ENCODE measurements at places on chromosomes 5 and 9.

DNA sequence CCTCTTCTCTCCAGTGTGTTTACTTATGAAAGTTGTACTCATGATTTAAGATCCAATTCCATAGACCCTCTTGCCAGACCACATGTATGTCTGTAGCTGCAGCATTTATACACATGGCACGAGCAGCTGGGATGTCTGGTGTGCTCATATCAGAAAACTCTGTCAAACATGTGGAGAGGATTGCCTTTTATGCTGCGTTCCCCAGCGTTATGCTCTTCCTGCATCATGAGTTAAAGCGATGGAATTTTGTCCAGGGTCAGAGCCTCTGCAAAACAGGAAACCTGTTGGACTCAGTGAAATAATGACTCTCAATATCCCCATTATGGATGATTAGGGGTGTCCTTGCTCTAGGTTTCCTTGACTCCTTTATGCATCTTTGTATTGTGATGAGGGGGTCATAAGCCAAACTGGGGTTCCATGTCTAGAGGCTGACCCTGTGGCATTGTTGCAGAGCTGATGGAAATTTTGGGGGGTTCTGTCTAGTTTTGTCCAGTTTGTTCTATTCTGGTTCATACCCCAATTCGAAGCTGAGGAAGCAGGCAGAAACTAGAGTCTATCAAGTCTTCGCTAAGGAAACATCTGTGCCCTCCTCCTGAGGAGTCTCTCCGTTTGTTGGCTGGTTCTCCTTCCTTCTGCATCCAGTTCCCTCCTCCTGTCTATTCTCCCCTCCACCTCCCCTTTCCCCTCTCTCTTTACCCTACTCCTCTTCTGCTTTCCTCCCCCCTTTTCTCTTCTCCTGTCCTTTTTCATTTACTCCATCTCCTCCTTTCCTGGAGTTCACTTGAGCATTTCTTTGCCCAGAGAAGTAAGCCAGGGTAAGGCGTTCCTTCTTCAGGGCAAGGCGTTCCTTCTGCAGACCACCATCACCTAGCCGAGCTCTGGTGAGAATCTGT is 252.8 kb downstream of the MAST4 start:
- no peak for DNase-seq

DNA sequence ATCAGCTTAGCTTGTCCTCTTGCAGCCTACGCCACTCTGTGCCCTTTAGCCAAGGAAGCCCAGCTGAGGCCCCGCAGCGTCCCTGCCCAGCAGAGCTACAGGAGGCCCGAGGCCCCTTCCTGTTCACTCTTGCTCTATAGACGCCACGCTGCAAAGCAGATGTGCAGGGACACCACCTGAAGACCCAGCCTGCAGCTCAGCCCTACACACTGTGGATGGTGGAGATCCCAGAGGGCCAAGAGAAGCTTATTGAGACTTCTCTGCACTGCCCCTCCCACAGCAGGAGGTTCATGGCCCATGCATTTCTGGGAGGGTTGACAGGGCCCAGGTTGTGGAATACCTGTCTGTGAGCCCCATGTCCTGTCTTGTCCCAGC is 33.6 kb downstream of the IRF1 start:
- DNase-seq, result no peak

DNA sequence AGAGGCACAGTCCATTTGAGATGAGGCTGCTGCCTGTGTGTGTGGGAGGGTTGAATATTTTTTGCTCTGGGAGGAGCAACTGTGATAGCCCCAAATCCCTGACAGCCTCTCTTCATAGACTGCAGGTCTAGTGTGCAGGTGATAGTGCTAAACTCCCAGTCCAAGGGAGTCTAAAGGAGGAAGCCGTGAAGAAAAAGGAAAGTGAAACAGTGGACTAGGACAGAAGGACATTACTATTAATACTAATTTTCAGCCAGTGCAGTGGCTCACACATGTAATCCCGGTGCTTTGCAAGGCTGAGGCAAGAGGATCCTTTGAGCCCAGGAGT is 295.0 kb downstream of the PDE4D start:
- DNase-seq, result no peak

DNA sequence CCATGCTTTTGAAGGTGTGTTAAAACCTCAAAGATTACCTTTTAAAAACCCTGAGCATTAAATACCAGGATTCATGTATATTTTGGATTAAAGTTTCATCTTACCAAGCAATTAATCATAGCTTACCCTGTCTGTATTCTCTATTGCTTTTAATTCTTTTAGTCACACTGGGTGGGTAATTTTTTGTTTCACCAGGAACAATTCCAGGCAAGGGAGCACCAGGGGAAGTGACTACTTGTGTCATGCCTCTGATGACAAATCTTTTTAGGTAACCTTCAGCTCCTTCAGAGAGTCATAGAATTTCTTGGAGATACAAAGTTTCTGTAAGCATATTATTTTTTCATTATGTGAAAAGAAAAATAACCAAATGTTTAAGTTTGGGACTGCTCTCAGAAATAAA is 33.4 kb upstream of the ANXA1 start:
- no peak for DNase-seq

GRCh38 chr5:138385660-138386059 is 33.2 kb downstream of the KDM3B start:
- DNase-seq, result no peak

DNA sequence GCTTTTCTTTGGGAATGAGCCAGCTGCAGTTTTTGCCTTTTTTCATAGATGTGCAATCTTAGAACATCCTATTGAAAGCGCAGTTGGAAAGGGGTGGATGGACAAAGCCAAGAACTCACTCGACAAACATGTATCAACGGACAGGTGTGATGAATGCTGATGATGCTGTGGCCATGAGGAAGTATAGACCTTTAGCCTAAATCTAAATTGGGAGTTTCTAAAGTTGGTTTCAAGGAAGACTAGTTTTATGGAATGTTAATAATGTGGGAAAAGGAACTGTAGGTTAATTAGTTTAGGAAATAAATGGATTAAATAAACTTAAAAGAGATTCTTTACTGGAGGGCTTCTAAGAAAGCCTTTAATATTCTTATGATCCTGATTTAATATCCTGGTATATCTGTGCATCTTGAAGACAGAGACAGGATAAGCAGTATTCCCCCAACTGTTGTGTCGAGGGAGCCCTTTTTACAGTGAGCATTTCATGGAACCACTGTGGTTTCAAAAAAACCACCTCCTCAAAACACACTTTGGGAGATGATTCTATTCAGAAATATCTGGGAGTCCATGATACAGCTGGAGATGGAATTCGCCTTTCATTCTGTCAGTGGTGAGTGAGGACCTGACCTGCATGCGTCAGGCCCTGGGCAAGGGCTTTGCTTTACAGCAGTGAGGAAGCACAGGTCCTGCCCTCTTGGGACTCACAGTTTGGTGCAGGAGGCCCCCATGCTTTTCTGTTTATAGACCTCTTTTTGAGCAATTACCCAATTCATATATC is 82.6 kb downstream of the AOPEP start:
- no peak for DNase-seq

DNA sequence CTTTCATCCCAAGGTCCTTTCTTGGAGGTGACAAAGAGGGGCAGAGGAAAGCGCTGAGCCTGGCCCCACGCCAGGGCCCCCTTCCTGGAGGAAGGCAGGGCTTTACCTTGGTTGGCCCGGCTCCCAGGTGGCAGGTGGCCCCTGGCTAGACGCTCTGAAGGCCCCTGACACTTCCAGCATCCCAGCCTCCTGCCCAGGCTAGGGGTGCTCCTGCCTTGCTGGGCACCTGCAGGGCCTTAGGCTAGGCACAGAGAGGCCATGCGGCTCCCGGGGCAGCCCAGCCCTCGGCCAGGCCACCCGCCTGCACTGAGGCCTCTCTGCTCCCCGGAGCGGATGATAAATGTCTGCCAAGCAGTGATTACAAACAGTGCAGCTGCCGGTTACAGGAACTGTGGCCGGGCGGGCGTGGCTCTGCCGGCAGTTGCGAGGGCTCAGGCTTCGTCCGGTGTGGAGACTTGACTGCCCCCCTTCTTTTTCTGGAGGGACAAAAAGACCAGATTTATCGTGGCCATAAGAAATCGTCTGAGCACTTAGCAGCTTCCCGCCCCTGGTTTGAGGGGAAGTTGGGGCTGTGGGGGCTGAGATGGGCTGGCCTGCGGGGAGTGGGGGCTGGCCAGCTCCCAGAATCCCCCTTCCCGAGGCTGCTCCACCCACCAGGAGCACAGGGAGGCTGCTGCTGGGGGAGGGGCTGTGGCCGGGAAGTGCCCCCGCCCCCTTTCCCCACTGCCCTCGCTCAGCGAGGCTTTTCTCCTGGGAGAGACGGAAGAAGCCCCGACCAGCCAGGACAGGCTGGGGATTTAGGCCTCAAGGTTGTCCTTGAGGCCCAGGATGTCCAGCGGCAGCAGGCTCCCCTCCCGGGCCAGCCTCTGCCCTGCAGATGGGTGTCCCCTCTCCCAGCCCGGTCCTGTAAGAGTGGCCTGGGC is 31.6 kb upstream of the UBAC1 start:
- no peak for DNase-seq

DNA sequence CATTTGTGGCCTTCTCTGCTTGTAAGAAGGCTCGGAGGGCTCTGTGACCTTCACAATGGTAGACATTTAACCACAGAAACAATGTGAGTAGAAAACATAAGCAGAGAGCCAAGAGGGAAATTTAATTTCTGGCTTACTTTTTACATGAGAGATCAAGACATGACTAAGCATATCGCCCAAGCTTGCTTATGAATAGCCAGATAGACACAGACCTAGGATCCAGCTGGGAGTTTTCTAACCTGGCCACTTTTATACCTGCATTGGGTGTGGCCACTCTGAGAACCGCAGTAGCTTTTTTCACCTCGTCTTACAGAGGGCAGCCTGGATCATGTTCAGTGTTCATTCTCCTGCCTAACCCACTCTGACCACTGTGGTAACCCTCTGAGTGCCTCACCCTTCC is 244.9 kb upstream of the KCNN2 start:
- DNase-seq, result no peak

DNA sequence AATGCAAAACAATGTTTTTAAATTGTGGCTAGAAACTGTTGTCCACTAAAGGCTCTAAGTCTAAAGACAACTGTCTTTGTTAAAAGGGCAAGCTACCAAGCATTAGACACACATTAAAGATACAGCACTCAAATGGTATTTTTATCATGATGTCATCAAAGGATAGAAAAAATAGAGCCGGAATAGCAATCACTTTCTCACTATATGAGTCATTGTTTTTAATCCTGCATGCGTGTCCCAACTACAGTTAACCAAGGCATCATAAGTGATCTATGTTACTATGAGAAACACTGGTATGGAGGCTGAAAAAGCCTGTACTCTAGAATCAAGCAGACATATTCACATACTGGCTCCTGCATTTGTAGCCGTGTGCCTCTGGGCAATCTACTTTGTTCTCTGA is 1.9 kb upstream of the PJA2 start:
- no peak for DNase-seq

DNA sequence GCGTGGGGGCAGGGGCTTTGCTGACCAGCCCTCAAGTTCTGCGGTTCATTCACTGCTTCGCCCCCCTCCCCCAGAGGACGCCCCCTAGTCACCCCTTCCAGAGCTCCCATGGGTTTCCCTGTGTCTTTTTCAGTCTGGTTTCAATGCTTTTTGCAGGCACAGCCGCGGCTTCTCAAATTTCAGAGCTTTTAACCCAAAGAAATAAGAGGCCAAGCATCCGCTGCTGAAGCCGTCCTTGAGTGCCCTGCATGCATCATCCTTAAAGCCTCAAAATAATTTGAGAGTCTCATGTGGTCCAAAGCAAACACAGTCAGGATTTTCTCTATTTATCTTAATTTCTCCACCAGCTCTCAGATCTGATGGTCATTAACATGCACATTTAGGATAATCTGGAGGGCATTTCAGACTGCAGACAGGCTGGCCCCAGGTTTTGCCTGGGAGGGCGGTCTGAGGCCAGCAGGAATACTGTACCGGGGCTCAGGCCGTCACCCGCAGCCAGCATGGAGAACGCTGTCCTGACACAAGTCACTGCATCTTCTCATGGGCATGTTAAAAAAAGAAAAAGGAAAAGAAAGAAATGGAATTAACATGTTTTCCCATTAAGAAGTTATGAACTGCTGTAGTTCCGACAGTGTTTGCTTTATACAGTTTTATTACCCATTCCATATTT is 420.8 kb upstream of the IRX4 start:
- no peak for DNase-seq

- no peak for DNase-seq
Observed at GRCh38 chr9:123928533-123929176, 1.3 kb downstream of the DENND1A start.

DNA sequence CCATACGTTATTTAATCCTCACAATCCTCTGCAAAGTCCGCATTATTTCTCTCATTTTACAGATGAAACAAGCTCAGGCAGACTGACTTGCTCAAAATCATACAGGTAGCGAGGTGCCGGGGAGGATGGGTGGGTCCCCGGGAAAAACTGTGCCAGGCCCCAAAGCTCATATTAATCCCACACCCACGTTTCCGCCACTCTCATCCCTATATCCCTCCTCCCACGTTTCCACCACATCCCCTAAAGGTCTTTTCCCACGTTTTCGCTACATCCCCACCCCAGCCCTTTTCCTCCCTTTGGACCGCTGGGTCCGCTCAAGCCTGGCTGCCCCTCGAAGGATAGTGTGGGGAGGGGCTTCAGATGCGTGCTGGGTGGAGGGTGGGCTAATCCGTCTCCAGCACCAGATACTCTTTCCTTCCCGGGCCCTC is 434 bp upstream of the FSD1L start:
- no peak for DNase-seq

DNA sequence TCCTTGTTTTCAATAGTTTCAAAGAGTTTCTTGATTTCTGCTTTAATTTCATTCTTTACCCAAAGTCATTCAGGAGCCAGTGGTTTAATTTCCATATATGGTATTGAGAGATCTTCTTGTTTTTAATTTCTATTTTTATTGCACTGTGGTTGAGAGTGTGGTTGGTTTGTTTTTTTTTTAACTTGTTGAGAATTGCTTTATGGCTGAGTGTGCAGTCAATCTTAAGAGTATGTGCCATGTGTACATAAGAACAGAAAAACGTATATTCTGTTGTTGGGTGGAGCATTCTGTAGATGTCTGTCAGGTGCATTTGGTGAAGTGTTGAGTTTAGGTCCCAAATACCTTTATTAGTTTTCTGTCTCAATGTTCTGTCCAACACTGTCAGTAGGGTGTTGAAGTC is 26.7 kb upstream of the IPPK start:
- no peak for DNase-seq

GRCh38 chr5:104018299-104018698 is 455.7 kb upstream of the NUDT12 start:
- no peak for DNase-seq

GRCh38 chr9:137085920-137086530 is 760 bp upstream of the MAN1B1 start:
- no peak for DNase-seq

DNA sequence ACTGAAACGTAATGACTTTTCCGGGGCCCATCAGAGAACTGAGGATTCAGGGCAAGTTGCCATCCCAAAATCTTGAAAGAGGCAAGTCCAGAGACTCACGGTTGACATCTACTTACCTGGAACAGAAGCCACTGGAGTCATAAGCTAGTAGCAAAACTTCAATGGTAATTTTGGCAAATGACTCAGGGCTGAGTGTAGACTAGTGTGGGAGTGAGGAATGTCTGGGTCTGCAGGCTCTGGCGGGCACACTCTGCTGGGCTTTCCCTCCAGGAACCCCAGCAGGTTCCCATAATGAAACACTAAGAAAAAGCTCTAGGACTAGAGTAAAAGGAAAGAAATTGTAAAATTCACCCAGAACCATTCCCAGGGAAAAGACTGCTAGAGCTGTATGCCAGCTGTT is 122.9 kb upstream of the NFIL3 start:
- DNase-seq, result no peak

- DNase-seq, result no peak
Observed at GRCh38 chr5:133238426-133239205, 186.8 kb downstream of the HSPA4 start.

GRCh38 chr9:70411121-70411929 is 3.1 kb downstream of the KLF9 start:
- DNase-seq, result no peak
